MV-4-11 (cell line): ENCODE measurements at places on chromosomes 5 and 9.
A peak's percentile ranks its signal among the peaks of the same experiment; 100 is the strongest.

DNA sequence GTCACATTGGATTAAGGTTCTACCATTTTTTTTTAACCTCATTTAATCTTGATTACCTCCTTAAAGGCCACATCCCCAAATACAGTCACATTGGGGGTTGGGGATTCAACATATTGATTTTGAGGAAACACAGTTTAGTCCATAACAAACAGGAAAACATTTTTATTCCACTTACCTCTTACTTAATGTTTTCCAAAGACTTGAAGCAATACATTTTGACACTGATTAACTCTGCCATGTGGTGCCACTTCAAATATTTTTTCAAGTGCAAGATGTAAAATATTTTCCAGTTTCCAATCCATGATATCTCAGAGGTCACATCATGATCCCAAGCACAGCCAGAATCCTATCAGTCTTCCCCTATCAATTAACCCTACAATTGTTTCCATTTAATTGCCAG, 548.0 kb downstream of the CSNK1G3 start:
- DNase-seq: no peak

DNA sequence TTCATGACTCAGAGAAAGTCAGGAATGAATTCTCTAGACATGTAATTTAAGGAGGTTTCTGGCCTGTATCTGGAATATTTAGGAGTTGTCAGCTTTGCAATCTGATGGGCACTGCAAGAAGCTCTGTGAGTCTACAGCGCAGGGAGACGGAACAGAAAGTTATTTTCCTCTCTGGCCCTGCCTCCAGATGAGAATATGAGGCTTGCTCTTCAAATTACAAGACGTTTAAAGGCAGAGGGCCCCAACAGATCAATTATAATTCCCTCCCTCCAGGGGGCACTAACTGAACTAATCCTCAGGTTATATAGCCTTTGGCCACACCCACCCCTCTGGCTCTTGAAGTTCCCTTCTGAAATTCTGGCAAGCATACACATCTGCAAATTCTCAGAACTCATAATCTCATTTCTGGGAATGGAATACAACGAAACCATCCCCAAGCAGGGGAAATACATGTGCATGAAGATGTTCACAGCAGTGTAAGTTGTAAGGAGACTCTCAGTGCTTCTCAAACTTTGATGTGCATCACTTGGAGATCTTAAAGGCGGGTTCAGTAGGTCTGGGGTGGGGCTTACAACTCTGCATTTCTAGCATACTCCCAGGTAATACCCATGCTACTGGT, 307.6 kb downstream of the CWC27 start:
- peak; percentile 99 for DNase-seq

- no peak for DNase-seq
Observed at GRCh38 chr5:72241346-72242003, 78.6 kb downstream of the MRPS27 start.

DNA sequence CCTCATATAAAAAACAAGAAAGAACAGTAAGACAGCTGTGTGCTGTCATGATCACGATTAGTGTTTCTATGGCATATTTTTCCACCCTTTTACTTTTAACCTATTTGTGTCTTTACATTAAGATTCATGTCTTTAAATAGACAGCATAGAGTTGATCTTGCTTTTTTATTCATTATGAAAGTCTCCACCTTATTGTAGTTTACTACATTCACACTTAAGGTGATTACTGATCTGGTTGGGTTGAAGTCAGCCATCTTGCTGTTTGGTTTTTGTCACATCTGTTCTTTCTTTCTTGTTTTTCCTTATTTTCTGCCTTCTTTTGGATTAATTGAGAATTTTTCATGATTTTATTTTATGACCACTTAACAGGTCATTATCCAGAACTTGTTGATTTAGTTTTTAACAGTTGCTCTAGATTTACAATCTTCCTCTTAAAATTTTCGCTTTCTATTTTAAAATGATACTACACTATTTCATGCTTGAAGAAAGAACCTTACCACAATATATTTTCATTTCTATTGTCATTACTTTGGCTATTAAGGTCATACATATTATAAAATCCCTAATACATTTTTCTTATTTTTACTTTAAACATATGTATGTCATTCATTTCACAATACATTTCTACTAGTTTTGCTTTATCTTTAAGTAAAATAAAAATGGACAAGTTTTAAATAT, 292.5 kb downstream of the SH3GL2 start:
- DNase-seq: no peak

- peak; percentile 64 for DNase-seq
Observed at GRCh38 chr5:76908166-76908565, 44.7 kb upstream of the CRHBP start.

- no peak for DNase-seq
Observed at GRCh38 chr5:151243127-151243526, 9.9 kb upstream of the GM2A start.
